ENCODE measurements at places on chromosomes 6 and 20.

GRCh38 chr6:125231133-125231532 is 70.6 kb downstream of the HDDC2 start:
- DNase-seq = no peak

GRCh38 chr6:39887692-39888450 is 46.4 kb downstream of the MOCS1 start:
- no peak for DNase-seq

GRCh38 chr6:376827-377640 is 14.5 kb upstream of the IRF4 start:
- no peak for DNase-seq

GRCh38 chr20:63315731-63316491 is 22.9 kb downstream of the COL20A1 start:
- no peak for DNase-seq

DNA sequence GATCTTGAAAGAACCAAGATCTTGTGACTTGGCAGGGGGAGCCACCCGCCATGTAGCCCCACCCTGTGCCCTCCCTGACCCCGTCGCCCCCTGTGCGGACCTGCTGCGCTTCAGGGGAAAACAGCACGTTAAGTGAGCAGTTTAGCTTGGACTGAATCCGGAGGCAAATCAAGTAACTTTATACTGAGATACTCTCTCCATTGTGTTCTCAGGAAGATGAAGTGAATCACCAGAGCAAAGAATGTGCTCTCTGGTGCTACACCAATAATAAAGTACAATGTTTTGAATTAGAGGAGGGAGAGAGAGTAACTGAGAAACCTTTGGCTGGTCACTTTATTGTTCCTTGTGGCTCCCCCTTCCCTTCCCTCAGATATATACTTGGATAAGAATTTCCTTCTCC is 83.4 kb downstream of the TXNDC5 start:
- DNase-seq = no peak

- DNase-seq = no peak
Observed at GRCh38 chr20:50347284-50348063, 156.8 kb downstream of the CEBPB start.

GRCh38 chr20:19998990-19999705 is 18.0 kb upstream of the NAA20 start:
- no peak for DNase-seq

DNA sequence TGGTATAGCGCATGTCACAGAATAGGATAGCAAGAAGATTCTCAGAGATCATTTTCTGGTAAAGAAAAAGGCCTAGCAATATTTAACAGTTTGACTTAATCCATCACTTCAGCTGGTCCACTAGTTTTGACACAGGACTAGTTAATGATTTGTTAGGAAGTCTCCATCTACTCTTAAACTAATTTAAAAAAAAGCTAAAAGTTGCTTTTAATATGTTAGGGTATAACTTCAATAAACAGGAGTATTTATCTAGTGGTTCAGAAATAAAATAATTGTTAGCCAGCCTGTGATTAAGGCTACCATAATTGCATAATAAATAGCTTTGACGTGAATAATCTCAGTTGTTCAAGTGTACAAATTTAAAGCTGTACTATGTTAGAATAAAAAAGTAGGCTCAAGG is 195.6 kb downstream of the FUT9 start:
- DNase-seq = no peak

- DNase-seq = no peak
Observed at GRCh38 chr6:31878222-31878621, 575 bp downstream of the SLC44A4 start.

GRCh38 chr6:126890055-126890454 is 228.4 kb upstream of the RSPO3 start:
- DNase-seq = no peak

- no peak for DNase-seq
Observed at GRCh38 chr20:49696594-49696993, 17.1 kb downstream of the B4GALT5 start.

GRCh38 chr6:16166871-16167608 is 38.2 kb downstream of the MYLIP start:
- DNase-seq = no peak

GRCh38 chr20:39124064-39124463 is 161.9 kb downstream of the DHX35 start:
- no peak for DNase-seq

- DNase-seq = no peak
Observed at GRCh38 chr20:5279661-5280060, 37.1 kb downstream of the PROKR2 start.

DNA sequence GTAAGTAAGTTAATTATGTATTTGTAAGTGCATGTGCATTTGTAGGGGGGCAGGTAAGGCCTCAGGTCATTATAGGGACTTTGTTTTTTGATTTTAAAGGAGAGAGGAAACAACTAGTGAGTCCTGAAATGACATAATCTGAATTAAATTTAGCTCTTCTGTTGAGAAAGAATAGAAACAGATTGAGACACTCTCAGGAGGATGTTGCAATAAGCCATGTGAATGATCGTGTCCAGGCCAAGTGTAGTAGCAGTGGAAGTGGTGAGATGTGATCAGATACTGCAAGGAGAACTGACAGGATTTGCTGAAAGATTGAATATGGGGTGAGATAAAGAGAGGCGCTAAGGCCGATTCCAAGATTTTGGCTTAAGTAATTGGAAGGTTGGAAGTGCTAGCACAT is 2.6 kb upstream of the CENPW start:
- DNase-seq = no peak

GRCh38 chr6:70264306-70264705 is 38.6 kb downstream of the COL9A1 start:
- no peak for DNase-seq

DNA sequence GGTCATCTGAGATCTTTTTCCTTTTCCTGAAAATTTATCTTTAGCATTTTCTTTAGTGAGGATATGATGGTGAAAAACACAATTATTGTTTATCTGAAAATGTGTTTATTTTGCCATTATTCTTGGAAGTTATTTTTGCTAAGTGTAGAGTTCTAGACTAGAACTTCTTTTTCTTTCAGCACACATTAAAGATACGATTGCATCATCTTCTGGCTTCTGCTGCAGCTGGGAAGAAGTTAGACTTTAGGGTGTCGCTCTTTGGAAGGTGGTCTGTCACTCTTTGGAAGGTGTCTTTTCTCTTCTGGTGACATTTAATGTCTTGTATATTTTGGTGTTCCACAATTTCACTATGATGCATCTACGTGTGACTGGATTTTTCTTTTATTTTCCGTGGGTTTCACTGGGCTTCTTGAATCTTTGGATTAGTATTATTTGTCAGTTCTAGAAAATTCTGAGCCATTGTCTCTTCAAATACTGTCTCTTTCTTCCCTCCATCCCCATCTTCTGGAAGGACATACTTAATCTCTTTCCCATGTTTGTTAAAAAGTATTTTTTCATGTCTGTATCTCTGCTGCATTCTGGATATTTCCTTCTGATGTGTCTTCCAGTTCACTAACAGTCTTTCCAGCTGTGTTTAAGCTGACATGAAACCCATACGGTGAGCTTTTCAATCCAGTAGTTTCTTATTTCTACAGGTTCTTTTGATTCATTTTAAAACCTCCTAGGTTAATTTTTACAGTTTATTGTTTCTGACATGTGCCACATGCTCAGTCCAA is 81.0 kb downstream of the AGPAT4 start:
- no peak for DNase-seq

GRCh38 chr20:4449957-4450715 is 271.6 kb upstream of the PRND start:
- no peak for DNase-seq

- no peak for DNase-seq
Observed at GRCh38 chr6:127276331-127276730, 9.7 kb downstream of the RNF146 start.

Data from SW 1271 (cell line).